ENCODE measurements at places on chromosomes 4 and X.

- no peak for DNase-seq
These were observed 961.7 kb downstream of the RPA4 start for GRCh38 chrX:97845451-97845850.

DNA sequence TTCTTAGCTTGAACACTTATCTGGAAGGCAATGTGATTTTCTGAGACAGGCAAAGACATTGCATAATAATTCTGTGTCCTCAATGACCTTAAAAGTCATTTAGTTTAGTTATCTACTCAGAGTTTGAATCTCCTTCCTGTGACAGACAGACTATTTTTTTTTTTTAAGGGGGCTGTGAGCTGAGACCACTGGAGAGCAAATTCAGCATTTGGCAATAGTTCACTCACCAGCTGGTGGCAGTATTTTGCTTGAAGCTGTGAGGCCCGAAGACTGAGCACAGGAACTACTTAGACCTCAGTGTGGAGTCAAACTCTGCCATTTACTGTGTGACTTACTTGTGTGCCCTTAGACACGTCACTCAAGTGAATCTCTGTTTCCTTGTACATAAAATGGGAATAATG lies 22.9 kb upstream of the CPE start:
- DNase-seq: peak; percentile 60

- no peak for DNase-seq
These were observed 20.4 kb downstream of the HERC5 start for GRCh38 chr4:88477229-88477860.

DNA sequence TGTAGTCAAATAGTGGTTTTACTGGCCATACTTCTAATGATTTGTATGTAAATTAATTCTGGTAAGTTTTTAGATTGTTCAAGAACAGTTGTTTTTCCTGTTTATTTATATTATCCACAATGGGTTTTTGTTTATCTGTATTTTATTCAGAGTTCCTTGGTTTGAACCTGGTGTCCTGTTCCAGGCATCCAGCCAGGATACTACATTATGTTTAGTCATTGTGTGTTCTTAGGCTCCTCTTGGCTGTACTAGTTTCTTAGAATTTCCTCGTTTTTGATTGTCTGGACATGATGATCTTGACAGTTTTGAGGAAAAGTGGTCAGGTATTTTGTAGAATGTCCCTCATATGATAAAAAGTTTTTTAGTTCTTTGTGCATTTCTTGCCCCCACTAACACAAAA lies 7.8 kb downstream of the TIGD2 start:
- no peak for DNase-seq

GRCh38 chr4:105544520-105545286 lies 7.7 kb upstream of the ARHGEF38 start:
- DNase-seq: peak; percentile 26

DNA sequence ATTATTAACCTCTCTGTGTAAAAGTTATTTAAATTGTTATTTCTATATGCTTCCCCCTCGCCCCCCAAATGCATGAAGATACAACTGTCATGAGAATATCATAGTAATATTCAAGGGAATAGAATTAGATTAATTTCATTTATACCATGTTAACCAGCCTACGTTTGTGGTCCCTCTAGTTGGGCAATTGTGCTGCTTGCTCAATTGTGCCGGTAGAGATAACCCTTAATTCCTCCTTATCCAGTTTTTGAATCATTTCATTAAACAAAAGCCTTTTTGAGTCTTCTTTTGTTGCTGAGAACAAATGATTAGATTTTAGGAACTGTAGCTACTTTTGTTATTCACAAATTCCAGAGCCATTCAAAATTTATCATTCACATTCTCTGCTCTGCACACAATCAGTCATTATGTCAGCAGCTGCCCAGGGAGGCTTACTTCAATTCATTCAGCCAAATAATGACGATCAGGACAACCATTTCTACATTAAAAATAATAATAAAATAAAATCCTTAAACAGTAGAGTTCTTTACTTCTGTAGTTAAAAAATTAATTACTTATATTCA lies 98.1 kb downstream of the ADGRL3 start:
- no peak for DNase-seq

DNA sequence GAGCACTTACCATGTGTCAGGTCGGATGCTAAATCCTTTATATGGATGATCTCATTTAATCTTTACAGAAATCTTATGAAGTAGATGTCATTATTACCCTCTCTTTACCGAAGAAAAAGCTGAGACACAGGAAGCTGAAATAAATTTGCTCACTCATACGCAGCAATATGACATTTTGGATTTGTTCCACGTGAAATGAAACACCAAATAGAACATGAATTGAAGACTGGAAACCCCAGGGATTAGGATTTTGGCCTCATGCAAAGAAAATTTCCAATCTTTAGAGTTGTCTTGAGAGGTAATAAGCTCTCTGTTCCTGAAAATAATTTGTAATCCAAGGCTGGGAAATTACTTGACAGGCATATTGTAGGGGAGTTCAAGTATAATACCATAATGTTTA lies 354.4 kb upstream of the CLNK start:
- no peak for DNase-seq

- DNase-seq: no peak
These were observed 875 bp downstream of the LAP3 start for GRCh38 chr4:17577665-17578481.

- no peak for DNase-seq
These were observed 183.5 kb upstream of the GPC4 start for GRCh38 chrX:133598601-133599335.

DNA sequence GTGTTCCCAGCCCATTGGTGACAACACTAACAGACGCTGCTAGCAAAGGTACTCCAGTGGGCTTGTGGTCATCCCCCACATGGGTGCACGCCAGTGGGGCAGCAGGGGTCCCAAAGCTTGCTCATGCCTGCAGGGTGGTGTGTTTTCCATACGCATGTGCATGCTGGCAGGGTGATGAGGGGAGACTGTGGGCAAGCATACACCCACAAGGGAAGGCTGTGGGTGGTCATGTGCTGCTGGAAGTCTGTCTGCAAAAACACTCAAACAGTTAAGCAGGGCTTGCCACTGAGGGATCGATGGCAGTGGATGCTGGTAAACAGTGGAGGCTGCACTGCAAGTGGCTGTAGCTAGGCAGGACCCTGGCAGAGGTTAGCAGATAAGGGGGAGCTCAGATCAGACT lies 79.9 kb downstream of the FAAH2 start:
- DNase-seq: no peak

DNA sequence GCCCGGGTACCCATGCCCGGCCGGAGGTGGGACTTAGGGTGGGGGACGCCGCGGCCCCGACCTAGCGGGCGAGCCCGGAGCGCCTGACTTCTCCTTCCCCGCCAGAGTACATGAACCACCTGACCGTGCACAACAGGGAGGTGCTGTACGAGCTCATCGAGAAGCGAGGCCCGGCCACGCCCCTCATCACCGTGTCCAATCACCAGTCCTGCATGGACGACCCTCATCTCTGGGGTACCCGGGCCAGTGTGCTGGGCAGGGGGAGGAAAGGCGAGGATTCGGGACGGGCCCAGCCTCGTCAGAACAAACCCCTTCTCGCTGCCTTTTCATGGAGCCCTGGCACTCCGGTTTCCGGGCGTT lies 622 bp downstream of the TAFAZZIN start:
- DNase-seq: peak; percentile 72

- DNase-seq: no peak
These were observed 15.9 kb downstream of the GPC4 start for GRCh38 chrX:133399411-133399810.

DNA sequence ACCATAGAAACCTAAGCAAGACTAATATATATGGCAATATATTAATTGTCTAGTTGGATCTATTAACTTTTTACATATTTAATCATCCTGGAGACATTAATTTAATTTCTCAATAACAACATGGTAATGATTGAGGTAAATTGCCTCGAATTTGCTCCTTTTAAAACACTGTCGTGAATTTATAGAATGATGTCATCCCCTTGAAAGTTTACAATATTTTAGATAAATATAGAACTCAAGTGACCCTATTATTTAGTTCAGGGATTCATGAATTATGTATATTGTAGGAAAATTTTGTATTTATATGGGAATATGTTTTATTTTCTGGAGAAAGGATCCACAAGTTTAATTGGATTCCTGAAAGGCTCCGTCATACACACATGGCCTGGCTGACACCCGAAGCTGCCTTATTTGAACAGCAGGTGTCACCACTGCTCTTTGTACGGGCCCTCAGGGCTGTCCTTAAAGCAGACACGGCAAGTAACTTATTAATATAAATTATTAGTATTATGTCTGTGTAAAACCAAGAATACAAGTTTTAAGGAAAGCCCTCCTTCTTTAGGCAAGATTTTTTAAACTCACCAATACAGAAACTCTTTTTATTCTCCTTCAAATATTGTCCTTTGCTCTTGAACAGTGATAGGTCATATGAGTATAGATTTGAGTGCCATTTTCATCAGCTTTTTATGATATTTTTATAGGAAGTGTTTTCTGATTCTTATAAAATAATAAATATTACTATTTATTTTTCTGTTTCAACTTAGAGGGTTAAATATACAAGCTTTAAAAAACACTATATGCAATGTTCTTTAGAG lies 1.9 kb upstream of the PLRG1 start:
- DNase-seq: peak; percentile 16

DNA sequence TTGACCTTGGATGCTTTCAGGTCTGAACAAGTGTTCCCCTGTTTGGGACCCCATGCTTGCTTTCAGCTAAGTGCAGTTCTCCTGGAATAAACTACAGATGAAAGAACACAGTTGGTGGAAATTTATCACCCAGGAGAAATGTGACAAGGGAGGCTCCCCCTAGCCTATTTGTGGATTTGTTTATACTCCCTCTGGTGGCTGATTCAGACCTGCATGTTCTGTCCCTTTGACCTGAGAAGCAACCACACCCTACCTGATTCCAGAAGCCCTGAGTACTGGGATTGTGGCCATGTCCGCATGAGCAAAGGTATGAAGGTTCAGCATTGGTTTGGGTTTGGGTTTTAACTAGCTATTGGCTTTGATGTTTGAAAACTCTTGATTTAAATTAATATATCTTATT lies 440.9 kb downstream of the MID1IP1 start:
- peak; percentile 86 for DNase-seq

DNA sequence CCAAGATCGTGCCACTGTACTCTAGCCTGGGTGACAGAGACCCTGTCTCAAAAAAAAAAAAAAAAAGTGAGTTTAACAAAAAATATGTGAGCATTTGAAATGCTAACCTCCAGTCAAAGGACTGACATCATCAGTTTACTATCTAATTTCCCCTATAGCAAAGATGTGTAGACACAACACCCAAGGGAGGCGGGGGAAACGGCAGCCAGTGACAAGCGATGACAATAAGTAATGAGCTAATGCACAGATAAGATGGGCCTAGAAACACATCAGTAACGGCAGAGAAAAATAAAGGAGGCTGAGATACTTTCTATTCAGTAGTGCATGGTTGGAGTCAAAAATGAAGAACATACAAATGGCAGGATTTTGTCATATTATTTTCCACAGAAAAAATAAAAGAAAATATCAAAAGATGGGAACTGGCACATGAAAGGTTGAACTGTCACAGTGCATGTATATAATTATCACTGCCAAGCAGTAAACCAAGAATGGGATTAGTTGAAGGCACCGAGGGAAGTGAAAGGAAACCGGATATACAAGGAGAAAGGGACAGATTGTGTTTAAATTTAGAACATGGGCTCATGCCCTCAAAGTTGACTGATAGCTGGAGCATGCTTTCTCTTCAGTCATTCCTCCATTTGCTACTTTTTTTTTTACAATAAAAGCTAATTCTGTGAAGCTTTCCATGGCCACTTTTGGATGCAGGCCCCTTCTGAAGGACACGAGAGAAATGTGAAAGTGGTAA lies 41.8 kb downstream of the IGFBP7 start:
- DNase-seq: no peak

GRCh38 chr4:10611673-10612072 lies 72.9 kb downstream of the CLNK start:
- DNase-seq: no peak

DNA sequence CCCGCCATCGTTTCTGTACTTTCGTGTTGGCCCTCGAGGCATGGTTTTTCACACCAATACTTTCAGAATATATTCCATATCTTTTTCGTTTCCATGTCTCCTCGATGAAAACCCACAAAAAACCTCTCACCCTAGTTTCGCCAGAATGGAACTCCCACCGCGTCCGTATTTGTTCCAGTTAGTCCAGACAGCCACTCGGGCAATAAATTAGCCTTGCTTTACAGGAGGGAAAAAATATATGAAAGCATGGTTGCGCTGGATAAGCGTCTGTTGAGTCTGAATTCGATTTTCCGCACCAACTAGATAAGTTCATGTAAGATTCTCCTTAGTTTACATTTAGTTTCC lies 550 bp upstream of the CHM start:
- no peak for DNase-seq

- peak; percentile 68 for DNase-seq
These were observed 2.0 kb downstream of the MID1IP1 start for GRCh38 chrX:38803243-38803587.

GRCh38 chr4:116906758-116907157 lies 178.6 kb downstream of the TRAM1L1 start:
- no peak for DNase-seq

- DNase-seq: no peak
These were observed 13.8 kb downstream of the GRXCR1 start for GRCh38 chr4:42906341-42906740.

DNA sequence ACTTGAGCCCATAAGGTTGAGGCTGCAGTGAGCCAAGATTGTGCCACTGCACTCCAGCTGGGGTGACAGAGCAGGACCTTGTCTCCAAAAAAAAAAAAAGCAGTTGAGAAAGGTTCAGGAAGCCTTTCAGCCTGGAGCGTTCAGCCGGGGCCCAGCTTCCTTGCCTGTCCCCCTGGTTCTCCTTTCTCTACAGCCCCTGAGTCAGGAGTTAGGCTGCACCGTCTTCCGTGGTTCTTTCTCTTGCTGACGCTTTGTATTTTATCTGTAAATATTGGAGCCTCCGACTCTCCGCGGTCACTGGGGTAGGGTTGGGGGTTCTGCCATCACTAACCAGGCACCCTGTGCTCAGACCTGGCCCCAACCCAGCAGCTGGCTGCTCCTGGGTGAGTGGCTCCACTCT lies 13.8 kb upstream of the UVSSA start:
- no peak for DNase-seq

Measured in NCI-H1417 (cell line).